ENCODE measurements at places on chromosomes 11 and 22. TPM values are rescaled to one million over a fixed set of nuclear protein-coding genes. Genes with fewer than 3 reads are reported as not detected.
A peak's percentile ranks its signal among the peaks of the same experiment; 100 is the strongest.

The TCN1 gene
- polyA plus RNA-seq = 0.47 TPM

The ARVCF gene
- polyA plus RNA-seq = 2.1 TPM

- no peak for DNase-seq
Observed at GRCh38 chr11:41222236-41222635, 237.2 kb downstream of the LRRC4C start.

DNA sequence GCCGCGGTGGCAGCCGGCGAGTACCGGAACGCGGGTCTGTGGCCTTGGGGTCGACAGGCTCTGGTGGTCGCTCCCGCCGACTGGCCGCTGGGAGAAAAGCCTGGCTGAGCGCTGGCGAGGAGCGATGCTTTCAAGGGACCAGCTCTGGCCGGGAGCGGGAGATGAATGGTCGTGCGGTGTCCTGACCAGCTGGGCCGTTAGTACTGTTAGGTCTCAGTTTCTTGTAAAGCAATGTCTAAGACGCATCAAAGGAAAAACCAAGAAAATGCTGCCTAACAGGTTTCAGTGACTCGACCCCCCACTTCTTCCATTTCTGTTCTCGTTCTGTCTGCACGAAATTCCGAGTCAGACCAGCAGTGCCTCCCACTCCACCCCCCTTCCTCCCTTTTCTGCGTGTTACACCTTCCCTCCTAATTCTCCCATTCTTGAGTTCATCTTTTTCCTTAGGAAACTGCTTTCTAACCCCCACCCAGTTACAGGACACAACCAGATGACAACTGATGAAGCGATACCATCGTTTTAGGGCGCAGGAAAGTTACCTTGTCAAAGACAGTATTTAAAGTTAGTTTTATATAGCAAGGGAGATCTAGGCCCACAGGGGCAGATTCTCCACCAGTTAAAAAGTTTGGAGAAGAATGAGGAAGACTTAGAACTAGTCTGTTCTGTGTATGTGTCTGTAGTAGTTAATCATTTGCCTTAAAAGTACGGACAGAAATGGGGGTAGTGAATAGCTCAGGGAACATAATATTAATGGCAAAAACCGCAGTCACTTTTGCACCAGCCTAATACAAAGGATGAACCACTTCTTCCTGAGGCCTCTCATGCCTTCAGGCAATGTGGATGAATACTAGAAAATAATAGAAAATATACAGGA, 1.0 kb downstream of the CUL5 start:
- DNase-seq = no peak

DNA sequence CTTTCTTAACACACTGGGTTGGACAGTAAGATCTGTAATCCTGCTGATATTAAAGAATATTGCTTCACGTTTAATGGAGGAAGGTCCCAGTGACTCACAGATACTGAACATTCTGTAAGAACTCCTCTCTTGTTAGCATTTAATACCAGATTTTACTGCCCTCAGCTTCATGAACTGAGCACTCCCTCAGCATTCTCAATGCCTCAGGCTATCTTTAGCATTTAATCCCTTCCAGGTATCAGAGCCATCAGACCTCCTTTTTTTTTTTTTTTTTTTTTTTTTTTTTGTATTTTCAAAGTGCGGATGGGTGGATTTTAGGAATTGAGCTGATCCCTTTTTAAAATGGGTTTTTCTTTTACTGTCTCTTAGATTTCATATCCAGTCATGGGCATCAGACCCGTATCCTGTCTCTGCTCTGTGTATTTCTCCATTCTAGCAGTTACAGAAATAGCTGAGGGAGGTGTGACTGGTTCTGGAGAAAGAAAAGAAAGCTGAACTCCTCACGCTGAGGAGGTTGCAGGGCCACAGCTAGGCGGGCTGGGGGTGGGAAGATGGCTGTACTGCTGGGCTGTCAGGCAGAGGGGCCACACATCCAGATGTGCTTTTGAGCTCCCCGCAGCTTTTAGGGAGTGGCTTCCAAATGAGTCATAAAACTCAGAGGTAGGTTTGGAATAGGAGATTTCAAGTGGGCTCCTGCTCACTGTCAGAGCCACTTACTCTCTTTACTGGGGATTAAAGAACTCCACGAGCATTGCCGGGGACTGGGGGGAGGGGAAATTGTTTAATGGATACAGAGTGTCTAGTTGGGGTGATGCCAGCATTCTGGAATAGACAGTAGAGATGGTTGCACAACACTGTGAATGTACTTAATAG, 97.0 kb downstream of the SYT9 start:
- no peak for DNase-seq

GRCh38 chr11:124174001-124174583, 9.1 kb upstream of the OR10D3 start:
- DNase-seq = peak; percentile 58

DNA sequence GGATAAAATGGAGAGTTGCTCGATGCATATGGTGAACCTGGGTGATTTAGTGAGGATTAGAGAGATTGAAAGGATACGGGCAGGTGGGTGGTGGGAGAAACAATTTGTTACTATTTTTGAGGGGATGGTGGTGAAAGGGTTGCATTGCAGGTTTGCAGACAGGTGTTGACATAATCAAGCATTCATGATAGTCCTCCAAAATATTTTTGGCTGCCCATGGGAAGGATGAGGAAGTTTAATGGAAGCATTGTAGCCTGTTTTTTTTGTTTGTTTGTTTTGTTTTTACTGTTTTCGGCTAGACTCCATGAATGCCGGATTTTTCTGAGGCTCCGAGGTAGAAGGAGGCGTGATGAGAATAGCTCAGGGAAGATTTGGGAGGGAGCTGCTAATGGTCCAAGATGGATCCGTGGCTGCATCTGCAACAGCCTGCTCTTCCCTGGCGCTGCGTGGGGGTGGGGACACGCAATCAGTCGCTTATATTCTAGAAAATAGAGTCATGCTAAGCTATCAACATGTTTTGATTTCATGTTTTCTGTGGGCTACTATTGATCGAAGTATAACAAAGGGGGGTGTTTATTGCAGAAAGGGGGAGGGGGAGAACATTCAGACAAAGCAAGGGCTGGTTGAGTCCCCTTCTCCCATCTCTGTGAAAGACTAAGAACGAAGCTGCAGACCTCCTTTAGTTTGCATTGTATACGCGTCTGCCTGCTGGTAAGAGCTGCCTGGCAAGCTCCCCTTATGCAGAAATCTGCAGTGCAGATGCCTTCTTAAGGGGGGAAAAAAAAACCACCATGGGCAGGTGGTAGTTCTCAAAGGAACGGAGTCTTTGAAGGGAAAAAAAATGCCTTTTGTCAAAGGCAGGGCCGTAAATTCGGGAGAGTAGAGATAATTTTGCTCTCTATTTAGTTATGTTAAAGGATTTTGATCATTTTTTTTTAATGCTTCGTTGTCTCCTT, 1.0 kb downstream of the RTN3 start:
- peak; percentile 42 for DNase-seq

The MYOD1 gene
- polyA plus RNA-seq = not detected

The PRMT3 gene
- polyA plus RNA-seq = 32.4 TPM

The DNAJB7 gene
- not detected for polyA plus RNA-seq

DNA sequence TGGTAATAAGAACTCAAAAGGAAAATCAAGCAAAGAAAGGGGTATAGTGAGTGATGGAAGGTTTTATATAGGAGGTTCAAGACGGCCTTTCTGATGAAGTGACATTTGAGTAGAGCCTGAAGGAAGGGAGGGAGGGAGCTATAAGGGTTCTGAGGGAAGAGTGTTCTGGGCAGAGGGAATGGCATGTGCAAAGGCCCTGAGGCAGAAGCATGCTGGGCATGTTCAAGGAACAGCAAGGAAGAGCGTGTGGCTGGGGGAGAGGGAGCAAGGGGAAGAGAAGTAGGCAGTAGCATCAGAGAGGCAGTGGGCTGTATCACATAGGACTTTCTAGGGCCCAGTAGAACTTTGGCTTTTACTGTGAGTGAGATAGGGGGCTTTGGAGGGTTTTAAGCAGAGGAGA, 108.9 kb upstream of the NAV2 start:
- no peak for DNase-seq

DNA sequence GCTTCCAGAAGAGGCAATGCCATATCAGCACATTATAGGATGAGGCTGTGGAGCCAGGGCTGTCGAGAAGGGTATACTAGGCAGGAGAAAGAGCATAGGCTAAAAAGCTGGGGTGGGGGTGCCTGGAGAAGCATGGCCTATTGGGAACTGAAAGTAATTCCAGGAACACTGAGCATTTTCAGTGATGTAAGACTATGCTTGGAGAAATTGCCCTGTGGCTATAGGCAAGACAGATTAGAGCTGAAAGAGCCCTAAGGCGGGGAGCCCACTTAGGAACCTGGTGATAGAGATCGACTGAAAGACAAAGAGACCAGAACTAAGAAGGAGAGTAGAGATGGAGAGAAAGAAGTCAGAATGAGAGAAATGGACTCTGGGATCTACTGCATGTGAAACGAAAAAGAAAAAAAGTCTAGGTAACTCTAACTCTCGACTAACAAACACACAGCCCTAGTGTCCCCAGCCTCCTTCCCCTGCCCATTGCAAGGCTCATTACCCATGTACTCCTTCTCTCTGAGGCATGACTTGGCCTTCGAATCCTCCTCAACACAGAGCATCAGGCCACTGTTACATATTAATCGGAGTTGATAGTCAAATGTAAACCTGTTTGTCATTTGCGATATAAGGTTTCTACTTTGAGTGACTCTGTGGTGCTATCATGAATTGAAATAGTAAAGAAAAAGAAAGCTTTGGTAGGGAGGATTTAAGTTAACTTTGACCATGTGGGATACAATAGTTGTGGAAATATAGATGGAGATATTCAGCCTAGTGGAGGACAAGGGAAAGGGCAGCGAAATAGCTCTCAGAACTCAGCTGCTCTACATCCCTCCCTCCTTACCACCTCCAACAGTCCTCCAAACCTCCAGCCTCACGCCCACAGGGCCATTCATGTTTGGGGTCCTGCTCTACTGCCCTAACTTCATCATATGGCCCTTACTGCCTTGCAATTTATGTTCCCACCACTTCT, 52.3 kb upstream of the BMAL1 start:
- DNase-seq = no peak

GRCh38 chr22:37054056-37054395, 2.5 kb downstream of the KCTD17 start:
- DNase-seq = no peak

DNA sequence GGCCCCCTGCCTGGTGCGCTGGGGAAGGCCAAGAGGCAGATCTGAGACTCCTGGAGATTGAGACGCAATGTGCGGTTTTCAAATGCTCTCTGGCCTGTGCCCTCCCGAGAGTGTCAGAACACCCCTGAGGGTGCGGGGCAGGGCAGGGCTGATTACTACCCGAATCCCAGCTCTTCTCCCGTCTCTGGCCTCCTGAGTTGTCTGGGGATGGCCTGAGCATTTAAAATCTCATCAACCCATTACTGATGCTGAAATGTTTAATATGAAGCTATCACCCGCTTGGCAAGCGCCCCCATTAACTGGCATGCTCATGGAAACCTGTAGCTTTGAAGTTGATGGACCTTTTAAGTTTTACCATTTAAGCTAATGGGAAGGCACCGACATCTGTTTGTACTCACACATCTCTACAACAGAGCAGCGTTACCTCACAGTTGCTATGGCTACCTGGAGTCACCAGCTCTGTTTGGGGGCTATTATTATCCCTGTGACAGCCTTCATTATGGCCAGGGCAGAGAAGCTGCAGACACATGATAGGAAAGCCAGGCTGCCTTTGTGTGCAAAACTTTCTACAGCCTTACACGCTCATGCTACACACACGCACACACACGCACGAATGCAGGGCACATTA, 3.6 kb upstream of the MB start:
- DNase-seq = no peak

GRCh38 chr11:104645261-104646222, 252.7 kb downstream of the CASP12 start:
- DNase-seq = no peak

The OR5B21 gene
- not detected for polyA plus RNA-seq

The ABCC8 gene
- polyA plus RNA-seq = 1.1 TPM

DNA sequence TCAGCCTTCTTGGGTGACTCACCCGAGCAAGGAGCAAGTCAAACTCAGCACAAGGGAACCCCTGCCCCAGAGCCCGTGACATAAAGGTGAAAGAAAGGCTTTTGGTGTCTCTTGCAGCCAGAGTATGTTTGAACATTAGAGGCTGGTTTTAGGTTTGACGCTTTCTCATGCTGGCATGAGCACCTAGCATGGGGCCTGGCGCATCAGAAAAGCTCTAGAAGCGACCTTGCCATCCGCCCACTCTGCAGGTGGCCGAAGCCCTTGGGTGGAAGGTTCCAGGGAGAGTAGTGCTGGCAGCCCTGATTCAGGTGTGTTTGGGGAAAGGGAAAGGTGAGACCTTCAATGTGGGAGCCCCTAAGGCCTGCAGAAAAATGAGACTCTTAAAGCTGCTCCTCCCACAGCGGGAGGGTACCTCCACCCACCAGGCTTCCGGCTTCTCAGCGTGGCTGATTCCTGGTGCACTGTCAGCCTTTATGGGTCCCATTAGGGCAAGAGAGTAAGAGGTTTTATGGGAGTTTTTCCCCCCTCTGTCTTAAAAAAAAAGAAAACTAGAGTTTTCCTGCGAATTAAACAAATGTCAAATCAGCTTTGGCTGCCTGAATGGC, 88.4 kb downstream of the GRIK4 start:
- DNase-seq = no peak

The OR4D5 gene
- not detected for polyA plus RNA-seq

DNA sequence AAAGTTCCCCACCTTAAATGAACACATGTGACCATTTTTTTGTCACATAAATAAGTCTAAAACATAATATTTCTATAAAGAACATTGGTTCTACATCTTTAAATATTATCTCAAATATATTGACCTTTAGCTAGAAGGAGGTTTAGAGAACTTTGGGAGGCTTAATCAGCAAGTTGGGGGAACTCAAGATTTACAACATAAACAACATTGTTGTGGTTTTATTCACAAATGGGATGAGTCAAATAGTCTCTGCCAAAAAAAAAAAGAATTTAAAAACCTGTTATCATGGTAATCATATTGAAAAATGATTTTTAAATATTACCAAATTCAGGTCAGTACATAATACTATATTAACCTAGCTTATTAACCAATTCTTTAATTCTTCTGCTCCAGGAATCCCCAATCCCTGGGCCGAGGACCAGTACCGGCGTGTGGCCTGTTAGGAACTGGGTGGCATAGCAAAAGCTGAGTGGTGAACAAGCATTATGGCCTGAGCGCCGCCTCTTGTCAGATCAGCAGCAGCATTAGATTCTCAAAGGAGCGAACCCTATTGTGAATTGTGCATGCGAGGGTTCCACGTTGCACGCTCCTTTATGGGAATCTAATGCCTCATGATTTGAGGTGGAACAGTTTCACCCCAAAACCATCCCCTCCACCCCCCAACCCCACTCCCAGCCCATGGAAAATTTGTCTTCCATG, 98.2 kb downstream of the RDX start:
- DNase-seq = no peak

The P4HA3 gene
- 48.1 TPM for polyA plus RNA-seq

The NXPE4 gene
- polyA plus RNA-seq = not detected

All from A549 (cell line).